Muscle of leg (tissue), 16 donors: ENCODE measurements at places on chromosomes 6 and 20.
A peak's percentile ranks its signal among the peaks of the same experiment; 100 is the strongest.

DNA sequence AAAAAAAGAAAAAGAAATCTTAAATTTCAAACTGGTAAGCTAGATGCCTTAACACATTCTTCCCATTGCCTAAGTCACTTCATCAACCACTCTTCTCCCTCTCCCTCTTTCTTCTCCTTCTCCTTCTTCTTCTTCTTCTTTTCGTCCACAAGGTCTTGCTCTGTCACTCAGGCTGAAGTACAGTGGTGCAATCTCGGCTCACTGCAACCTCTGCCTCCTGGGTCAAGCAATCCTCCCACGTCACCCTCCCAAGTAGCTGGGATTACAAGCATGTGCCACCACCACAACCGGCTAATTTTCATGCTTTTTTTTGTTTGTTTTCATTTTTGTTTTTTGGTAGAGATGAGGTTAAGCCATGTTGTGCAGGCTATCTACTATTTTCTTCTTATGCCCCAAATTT lies 60.2 kb downstream of the GPR63 start:
- no peak for DNase-seq

- no peak for DNase-seq
These were observed 531.5 kb downstream of the EPHA7 start for GRCh38 chr6:92887871-92888270.

DNA sequence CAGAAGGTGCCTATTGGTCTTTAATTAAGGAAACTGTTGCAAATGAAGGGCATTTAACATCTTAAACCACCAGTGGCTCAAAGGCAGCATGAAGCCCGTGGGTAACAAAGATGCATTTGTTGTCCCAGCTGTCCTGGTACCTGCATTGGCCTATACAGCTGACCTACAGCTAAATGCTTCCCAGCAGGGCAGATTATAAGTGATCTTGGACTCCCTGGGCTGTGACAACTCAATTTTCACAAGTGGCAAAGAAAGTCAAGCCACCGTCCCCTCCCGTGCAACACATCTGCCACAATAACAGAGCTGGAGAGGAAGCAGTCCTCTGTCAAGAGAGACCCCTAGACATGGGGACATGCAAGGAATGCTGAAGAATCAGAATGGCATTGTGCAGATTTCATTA lies 31.5 kb upstream of the EDN3 start:
- DNase-seq, result no peak

GRCh38 chr20:36825385-36826104 lies 50.4 kb upstream of the TLDC2 start:
- peak; percentile 43 for DNase-seq

DNA sequence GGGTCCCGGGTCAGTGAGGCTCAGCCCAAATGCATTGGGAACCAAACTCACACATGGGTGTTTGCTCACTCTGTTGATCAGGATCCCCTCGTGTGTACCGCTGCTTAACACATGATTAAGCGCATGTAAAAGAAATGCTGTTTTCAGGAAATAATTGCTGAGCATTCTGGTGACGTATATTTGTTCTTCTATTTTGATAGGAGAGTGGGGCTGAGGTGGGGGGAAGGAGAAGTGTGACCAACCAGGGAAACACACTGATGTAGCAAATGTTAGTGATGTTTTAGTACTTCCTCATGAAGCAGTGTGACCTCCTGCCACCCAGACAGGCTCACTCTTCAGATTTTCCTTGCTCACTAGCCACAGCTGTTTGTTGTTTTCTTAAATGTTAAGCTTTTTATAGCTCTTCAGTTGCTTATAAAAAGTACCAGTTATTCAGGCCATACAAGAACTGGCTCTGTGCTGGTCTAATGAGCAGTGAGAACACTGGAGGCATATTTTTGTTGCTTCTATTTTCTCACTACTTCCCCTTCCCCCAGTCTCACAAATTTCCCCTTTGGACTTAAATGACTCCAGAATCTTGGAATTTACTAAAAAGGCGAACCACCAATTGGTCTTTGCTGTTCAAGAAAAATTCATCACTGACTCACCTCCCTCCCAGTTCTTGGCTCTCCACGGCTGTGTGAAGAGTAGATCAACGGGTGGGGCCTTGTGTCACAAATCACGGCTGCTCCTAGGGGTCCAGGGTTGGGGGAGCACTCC lies 79.2 kb upstream of the BACH2 start:
- peak; percentile 72 for DNase-seq

GRCh38 chr6:50116390-50116789 lies 66.7 kb upstream of the DEFB112 start:
- no peak for DNase-seq

- DNase-seq, result no peak
These were observed 280.2 kb upstream of the FOXQ1 start for GRCh38 chr6:1031720-1032119.

DNA sequence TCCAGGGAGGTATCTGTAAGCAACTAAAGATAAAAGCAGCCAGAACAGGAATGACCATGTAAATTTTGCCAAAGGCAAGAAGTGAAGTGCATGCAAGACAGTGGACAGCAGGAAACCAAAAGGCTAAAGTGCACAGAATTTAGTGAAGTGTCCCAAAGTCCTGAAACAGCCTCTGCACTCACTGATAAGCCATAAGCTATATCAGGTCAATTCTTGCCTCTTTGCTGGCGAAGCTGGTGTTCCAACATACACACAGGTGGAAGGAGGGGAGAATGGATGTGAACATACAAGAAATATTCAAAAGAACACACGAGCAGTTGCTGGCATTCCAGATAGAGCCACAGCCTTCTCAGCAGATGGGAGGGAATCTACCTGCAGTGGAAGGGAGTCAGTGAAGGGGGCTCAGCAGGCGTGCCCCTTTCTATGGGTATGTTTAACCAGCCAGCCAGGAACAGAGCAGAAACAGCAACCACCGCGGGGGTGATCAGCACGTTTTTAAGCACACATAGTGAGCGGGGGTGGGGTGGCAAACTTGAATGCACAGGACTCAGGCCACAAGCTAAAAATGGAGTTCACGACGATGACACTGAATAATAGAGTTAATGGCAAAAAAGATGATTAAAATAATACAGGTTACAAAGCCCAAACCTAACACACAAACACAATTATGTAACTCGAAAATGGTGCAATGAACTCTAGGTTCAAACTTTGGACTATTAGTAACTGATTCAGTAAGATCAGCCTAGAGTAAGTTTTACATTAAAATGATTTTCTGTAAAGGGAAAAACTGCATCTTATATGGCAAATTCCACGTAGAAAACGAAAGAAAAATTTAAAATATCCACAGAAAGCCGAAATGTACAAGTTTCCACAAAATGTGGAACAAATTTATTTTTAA lies 1.2 kb downstream of the ECI2 start:
- DNase-seq, result peak; percentile 32
